ENCODE measurements at places on chromosomes 2 and 18. TPM values are rescaled to one million over a fixed set of nuclear protein-coding genes. Genes with fewer than 3 reads are reported as not detected.

GRCh38 chr2:9416267-9416961 is 6.9 kb downstream of the ITGB1BP1 start:
- no peak for DNase-seq

- peak; percentile 93 for DNase-seq
Observed at GRCh38 chr18:3391704-3392466, 58.1 kb upstream of the TGIF1 start.

GRCh38 chr2:28338046-28338817 is 54.4 kb upstream of the FOSL2 start:
- DNase-seq, result peak; percentile 95

GPD2 gene
- 63.9 TPM for total RNA-seq

TOGARAM2 gene
- total RNA-seq, result 0.43 TPM

SNX17 gene
- 169 TPM for total RNA-seq

ARHGAP15 gene
- 0.43 TPM for total RNA-seq

Data from fibroblast of villous mesenchyme (primary cell).